ENCODE measurements at places on chromosomes 7 and 10.
A peak's percentile ranks its signal among the peaks of the same experiment; 100 is the strongest.

GRCh38 chr10:27252267-27253000 lies 11.8 kb upstream of the ACBD5 start:
- peak; percentile 84 for DNase-seq

- DNase-seq: no peak
Measured at GRCh38 chr10:59020502-59020901, 155.9 kb upstream of the PHYHIPL start.

GRCh38 chr7:93196336-93196735 lies 29.9 kb downstream of the HEPACAM2 start:
- DNase-seq: no peak

GRCh38 chr7:71095266-71095860 lies 36.6 kb upstream of the GALNT17 start:
- DNase-seq: no peak

DNA sequence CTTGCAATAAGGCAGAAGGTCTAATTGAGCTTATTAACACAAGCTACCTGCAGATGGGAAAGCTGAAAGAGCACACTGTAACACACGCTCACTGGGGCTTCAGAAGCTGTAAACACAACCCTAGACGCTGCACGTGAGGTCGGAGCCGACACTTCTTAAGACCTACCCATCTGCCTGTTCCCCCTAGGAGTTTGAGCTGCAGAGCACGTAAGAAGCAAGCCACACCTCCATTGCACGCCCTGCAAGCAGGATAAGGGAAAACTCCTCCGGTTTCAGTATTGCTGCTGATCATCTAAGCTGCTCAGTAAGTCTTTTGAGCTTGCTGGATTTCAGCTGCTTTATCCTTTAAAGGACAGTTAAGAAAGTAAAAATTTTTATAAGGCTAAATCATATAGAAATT lies 244.0 kb upstream of the ZWINT start:
- DNase-seq: no peak

- no peak for DNase-seq
Measured at GRCh38 chr10:74078037-74078436, 72.6 kb downstream of the AP3M1 start.

- no peak for DNase-seq
Measured at GRCh38 chr7:130364451-130364850, 15.8 kb upstream of the CPA1 start.

GRCh38 chr7:18421297-18422002 lies 74.1 kb upstream of the HDAC9 start:
- no peak for DNase-seq

DNA sequence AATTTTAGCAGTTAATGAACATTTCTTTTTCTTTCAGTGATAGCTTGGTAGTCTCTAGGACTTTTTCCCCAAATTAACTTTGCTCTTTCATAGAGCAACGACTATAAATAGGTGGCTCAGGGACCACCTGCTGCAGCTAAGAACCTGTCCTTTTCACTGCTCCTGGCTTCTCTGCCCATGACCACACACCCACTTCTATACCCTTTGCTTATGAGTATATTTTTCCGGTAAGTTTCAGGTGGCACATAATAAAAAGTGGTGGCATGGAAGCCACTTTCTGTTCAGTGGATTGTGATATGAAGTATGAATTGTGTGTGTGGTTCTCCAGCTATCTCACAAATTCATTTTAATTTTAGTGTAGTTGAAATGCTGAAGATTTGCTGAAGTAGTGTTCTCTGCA lies 1.2 kb downstream of the ING3 start:
- no peak for DNase-seq

DNA sequence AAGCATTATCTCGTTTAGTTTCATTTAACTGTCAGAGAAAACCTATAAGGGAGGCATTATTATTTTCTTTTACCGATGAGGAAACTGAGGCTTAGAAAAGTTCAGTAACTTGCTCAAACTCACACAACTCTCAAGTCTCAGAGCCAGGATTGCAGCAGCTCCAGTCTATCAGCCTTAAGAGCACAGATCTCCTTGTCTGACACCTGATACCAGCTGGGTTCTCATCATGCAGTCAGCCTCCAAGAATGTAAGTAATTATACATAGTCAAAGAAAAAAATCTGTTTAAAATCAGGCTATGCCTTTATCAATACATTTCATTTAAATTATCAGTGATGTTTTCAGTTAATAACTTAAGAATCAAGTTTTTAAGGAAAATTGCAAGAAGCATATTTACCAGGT lies 236.6 kb upstream of the TCF7L2 start:
- DNase-seq: no peak

DNA sequence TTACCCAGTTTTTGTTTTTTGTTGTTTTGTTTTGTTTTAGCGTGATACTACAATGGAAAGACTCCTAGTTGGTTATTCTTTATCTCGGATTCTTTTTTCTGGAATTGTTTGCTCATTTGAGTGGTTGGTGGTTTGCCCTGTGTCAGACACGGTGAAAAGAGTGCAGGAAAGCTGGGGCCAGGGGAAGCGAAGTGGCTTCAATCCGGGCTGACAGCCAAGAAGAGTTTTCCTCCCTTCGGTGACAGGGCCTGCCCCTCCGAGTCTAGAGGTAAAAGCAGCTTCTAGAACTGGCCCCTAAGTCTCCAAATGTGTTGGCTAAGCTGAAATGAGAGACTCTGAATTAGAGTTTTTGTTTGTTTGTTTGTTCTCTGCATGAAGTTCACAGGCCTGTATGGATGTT lies 5.7 kb upstream of the AP5Z1 start:
- DNase-seq: no peak

- no peak for DNase-seq
Measured at GRCh38 chr7:47071866-47072265, 510.0 kb downstream of the TNS3 start.

- DNase-seq: no peak
Measured at GRCh38 chr7:138865843-138866242, 67.8 kb upstream of the ATP6V0A4 start.

DNA sequence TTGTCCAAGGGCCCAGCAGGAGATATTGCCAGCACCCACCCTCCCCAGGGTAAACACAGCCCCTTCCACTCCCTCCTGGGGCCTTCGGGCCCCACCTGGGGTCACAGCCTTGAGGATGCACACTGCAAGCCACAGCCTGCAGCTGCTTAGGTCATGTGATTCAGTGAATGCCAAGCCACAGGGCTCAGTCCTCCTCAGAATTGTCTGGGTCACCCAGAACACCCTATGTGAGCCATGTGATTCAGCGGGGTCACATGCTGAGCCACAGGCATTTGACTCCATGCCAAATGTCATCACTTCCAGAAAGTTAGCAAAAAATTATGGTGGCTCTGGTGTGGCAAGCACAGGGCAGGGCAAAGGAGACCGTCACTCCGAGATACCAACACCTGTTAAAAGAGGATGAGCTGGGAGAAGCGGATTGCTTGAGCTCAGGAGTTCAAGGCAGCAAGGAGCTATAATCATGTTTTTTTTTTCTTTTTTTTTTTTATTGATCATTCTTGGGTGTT lies 17.2 kb upstream of the PSAP start:
- DNase-seq: no peak

GRCh38 chr10:74297389-74298080 lies 146.5 kb downstream of the ADK start:
- DNase-seq: no peak

All from GM12892 (cell line).